ENCODE measurements at places on chromosomes 5 and 9.

- DNase-seq = no peak
Observed at GRCh38 chr5:123454259-123454911, 31.2 kb upstream of the CEP120 start.

DNA sequence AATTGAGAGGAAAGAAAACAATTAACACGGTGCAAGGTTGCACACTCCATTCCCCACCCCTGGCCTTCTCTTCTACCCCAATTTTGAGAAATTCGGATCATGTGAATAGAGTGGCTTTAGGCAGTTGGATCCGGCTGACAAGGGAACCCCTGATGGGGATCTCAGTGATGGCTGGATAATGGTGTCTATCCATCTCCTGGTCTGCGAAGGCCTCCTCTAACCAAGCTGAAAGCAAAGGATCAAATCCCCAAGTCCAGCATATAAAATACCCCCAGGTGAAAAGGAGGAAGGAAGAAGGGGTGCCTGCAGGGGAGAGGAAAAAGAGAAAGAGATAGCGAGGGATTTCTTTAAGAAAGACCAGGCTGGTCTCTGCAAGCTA lies 16.0 kb downstream of the NR2F1 start:
- DNase-seq = no peak

GRCh38 chr5:144370273-144370672 lies 199.6 kb downstream of the KCTD16 start:
- DNase-seq = no peak

GRCh38 chr9:121277518-121278295 lies 9.7 kb downstream of the GSN start:
- DNase-seq = no peak

DNA sequence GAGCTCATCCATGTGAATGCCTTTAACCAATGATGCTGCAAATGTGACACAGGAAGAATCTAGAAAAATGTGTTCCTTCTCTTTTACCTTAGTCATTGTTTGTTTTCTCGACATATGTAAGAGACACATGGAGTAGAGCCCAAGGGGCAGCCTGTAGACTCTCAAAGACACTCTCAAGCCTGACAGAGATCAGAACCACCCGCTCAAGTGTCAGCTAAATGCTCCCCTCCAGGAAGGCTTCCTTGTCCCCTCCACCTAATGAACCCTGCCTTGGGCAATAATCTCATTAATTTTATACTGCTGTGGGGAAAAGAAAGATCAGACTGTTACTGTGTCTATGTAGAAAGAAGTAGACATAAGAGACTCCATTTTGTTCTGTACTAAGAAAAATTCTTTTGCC lies 157.4 kb downstream of the MUSK start:
- no peak for DNase-seq
